ENCODE measurements at places on chromosomes 4 and X.

DNA sequence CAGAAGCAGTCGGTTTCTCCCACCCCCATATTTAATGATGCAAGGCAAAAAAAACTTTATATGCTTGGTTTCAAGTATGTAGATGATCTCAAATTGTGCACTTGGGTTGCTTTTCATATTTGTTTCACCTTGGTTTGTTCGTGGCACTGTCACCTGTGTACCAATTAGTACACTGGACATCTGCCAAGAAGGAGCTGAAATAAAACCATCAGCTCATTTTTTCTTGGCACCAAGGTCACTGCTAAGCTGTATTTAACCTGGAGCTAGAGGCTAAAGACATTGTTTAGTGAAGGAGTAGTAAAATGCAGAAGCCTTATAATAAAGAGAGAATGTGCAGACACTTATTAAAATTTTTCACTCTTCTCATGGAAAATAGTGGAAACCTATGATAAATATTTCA is 430.8 kb downstream of the ARHGAP24 start:
- no peak for DNase-seq

GRCh38 chr4:25624616-25625015 is 31.0 kb upstream of the SLC34A2 start:
- no peak for DNase-seq

DNA sequence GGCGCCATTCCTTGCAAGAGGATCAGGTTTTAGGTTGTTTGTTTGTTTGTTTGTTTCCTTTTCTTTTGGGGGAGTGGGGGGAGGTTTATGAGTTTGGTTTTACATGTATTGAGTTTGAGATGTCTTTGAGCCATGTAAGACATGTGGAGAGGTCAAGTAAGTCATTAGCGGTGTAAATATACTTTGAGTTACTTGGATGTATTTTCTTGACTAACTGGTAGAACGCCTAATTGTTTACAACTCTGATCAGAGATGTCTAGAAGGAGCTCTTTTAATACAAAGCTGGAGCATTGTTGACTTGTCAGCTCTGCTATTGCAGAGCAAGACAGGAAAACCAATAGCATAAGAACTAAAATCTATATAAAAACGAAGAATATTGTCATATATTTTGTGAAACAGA is 57.1 kb downstream of the ANXA3 start:
- no peak for DNase-seq

- no peak for DNase-seq
Observed at GRCh38 chr4:143531788-143532491, 18.4 kb downstream of the SMARCA5 start.

DNA sequence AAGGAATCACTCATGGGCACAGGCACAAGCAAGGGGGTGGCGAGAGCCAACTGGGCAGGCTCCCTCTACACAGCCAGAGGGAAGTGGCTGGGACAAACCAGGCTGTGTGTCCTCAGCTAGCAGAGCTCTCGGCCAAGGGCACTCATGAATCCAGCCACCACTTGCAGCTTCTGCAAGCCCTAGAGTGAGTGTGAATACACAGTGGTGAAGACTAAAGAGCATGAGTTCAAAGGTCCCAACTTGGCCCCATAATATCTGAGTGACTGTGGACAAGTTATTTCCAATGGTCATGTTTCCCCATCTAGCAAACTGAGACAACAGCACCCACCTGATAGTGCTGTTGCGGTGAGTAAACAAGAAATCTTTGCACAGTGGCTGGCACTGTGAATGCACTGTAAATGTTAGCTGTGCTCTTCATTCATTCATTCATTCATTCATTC is 51.7 kb downstream of the ADGRG2 start:
- no peak for DNase-seq

DNA sequence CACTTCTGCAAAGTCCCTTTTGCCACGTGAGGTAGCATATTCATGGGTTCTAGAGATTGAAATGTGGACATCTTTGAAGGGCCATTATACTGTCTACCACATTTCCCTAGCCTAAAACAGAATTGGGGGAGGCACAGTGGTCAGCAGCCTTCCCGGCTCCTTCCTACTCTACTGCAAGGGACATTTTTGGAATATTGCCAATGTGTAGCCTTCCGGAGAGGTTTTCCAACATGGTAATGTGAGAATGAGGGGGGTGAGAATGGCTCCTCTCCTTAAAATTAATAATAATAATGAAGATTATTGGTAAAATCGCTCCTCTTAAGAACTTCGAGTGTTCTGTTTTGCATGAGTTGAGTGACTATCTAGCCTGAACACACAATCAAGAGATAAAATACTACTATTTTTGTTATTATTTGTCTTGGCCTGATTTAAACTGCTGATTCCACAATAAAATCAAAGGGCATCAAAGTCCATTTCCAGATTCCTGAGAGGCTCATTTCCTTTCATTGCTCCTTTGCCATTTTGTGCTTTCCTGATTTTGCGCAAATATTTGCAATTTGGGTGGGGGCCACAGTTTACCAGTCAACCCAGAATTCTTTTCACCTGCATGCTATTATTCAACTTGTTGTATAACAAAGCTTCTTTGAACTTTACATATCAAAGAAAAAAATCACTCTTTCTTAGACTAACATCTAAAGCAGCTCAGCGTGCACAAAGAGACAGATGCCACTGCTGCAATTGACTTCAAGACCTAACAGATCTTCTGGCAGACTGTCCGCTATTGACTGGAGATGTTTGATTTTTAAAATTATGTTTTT is 27.0 kb upstream of the TSPAN5 start:
- no peak for DNase-seq

DNA sequence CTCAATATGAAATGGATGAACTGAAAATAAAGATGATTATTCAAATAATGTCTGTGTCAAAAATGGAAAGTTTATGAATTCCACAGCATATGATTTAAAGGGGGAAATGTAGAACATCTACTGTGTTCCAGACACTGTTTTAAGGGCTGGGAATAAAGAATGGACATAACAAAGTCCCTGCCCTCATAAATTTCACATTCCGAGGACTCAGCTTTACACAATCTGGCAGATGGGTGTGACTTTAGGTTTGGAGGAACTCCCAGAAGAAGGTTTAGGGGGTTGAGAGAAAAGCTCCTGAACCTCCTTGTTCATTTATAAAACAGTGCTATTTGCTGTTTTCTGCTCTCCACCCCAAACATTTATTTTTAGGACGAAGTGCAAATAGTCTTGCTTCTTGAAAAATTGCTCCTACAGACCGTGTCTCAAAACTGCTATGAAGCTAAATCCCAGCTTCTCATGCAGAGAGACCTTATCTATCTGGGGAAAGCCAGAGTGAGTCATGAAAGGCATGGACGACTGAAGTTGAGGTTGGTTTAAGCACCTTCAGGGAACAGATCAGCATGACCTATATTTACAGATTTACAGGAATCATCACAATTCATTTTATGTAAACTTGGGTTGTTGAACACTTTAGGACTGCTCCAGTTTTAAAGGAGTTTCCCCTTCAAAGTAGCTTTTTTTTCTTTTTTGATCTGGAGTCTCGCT is 184.3 kb downstream of the HS6ST2 start:
- no peak for DNase-seq

DNA sequence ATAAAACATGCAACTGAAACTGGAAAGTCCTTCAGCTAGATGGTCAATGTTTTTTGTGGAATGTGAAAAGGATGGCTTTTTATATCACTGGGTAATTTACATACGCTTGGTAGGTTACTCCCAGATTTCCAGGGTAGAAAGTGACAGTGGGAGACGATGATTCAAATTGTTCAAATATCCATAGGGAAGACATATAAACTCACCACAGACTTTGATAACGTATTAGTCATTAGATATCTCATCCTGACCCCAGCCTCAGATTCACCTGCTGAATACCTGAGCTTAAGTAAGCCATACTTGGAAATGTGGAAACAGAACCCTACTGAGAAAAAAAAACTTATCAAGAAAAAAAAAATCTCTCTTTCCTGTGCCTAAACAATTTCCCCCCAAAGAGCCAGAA is 169.4 kb downstream of the ZNF674 start:
- DNase-seq, result no peak

GRCh38 chr4:127632420-127633403 is at the start of gene INTU:
Gene INTU (plus strand): TSS chr4:127632957. CDS start chr4:127633035, 78 bp downstream.
- no peak for DNase-seq

- DNase-seq, result no peak
Observed at GRCh38 chr4:144509088-144510015, 136.6 kb upstream of the HHIP start.

DNA sequence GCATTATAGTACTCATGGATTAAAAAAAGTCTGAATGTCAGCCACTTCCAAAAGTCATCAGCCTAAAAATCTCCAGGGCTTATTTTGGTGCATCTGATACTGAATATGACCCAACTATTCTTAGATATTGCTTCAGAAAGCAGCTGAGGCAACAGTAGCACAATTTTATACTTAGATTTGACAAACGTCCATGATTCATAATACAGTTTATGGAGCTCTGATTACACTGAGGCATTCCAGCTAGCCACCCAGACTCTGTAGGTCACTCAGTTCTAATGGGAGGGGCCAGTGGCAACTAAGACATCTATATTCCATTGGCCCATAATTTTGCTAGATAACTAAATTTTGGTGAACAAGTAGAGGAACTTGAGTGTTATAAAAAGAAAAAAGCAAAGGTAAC is 10.3 kb downstream of the SPATA4 start:
- DNase-seq, result no peak

DNA sequence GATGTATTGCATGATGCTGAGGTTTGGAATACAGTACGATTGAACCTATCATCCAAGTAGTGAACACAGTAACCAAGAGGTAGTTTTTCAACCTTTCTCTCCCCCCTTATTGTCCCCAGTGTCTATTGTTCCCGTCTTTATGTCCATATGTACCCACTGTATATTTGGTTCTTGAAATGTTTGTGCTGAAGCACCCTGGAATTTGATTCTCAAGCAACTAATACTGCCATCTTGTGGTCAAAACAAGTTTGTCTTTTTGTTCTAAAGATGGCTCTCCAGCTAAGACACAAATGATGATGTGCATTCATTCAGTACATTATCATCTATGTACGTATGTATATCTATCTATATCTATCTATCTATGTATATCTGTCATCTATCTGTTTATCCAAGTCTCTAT is 33.5 kb upstream of the DCX start:
- no peak for DNase-seq

DNA sequence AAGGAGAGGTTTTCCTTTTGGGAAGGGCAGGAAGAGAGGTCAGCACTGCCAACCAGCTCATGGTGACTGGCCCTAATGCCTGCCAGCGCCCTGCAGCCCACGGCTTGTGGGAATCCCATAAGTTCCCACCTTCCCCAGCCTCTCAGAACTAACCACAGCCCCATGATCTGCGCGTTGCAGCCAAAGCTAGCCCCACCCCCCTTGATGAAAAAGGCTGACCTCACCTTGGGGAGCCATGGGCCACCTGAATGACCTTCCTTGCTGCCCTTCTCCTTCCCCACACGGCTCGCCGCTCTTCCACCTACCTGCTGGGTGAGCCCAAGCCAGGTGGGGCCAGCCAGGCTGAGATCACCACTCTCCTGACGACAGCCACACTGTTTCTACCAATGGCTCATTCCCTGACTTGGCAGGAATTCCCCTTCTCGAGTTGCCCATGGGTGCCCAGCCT is 3.9 kb upstream of the ELF4 start:
- DNase-seq, result no peak

DNA sequence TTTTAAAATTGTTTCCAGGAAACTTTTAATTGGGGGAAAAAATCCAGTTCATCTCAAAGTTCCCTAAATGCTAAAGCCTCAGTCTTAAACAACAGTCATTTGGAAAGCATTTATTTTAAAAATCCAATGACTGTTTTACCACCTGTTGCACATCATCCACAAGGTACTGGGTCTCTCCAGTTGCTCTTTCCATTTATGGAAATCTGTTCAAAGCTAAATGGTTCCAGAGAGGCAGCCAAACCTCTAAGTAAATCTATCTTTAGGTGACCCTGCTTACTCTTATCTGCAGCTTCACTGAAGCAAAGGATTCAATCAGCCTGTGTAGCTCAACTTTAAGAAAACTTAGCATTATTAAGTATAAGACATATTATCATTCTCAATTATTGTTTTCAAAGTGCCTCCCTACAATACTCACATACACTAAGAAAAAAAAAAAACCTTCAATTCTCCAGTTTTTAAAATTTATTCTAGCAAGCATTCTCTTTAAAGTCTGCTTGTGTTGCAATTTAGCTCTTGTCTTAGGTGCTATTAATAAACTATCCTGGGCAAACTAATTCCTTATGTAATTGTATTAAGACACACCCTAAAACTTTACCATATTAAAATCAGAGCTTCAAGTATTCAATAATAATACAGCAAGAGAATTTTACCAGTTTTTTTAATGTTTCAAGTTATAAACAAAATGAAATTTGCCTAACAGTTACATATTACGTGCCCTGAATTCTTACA is 60.6 kb downstream of the NOCT start:
- DNase-seq, result no peak

GRCh38 chr4:157072002-157072401 is 3.9 kb upstream of the GLRB start:
- DNase-seq, result no peak

GRCh38 chr4:169159624-169160171 is 111.1 kb downstream of the SH3RF1 start:
- DNase-seq, result no peak

GRCh38 chr4:138659812-138660316 is 355.7 kb upstream of the NOCT start:
- DNase-seq, result no peak

DNA sequence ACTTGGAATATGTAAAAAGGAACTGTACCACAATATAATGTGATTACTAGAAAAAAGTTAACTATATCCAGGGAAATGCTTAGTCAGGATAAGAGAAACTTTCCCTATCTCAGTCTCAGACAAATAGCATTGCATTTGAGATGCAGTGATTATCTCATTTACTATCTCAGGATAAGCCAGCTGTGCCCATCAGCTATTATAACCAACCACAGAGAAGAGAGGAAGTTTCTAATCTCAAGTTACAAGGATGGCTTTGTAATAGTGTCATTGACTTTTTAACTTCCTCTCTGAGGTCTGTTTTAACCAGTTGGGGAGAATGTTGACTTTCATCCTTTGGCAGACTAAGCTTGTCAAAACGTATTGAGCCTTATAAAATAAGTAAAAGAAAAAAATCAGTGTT is 56.5 kb downstream of the SNX25 start:
- no peak for DNase-seq

- no peak for DNase-seq
Observed at GRCh38 chr4:129929984-129930383, 834.0 kb downstream of the C4orf33 start.

GRCh38 chrX:47707031-47707780 is 48.2 kb upstream of the UXT start:
- no peak for DNase-seq

GRCh38 chrX:53211391-53211978 is 13.5 kb downstream of the KDM5C start:
- no peak for DNase-seq

- DNase-seq, result peak; percentile 17
Observed at GRCh38 chr4:37890801-37891259, at the start of gene TBC1D1. Gene TBC1D1 (plus strand): TSS chr4:37891084. CDS start chr4:37902096, 11,012 bp downstream.

- no peak for DNase-seq
Observed at GRCh38 chrX:1027133-1027532, 185.3 kb downstream of the CRLF2 start.

All from T-helper 2 cell (primary cell).